ENCODE measurements at places on chromosomes 3 and 15.

GRCh38 chr3:61807865-61808276 is 246.5 kb downstream of the PTPRG start:
- DNase-seq, result no peak

DNA sequence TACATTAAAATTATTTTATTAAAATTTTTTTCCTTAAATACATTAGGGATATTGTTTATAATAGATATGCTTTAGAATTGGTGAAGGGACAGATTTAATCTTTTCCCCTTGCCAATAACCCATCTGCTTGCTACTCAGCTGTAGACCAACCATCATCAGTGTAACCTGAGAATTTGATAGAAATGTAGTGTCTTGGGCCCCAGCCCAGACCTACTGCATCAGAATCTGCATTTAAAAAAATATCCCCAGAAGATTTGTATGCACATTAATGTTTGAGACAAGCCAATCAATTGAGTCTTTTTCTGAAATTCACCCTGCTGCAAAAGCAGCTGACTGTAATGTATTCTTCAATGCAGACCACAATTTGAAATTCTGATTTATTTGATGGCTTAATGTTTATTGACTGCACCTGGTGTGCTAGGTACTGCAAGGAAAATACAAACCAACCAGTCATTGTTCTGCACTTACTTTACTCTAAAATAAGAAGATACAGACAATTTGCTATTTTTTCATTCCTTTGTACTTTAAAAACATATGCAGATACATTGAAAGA is 190.7 kb upstream of the SGO1 start:
- DNase-seq, result no peak

- no peak for DNase-seq
Measured at GRCh38 chr3:160841455-160841854, 85.4 kb downstream of the PPM1L start.

DNA sequence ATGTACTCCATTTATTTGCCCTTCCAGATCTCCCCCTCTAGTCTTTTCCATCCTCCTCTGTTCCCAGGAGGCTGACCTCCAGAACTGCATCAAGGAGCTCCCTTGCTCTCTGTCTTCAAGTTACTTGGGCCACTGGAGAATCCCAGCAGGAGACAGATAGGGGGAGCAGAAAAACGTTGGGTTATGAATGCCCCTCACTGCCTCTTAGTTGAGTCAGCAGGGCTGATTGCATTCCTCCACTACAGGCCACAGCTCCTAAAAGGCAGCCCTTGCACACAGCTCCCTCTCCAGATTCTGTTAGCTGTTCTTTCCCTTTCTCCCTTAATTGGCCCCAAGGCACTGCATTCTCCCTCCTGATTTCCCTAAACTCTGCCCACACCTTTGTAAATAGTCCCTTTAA is 12.4 kb upstream of the CEP152 start:
- DNase-seq, result no peak

DNA sequence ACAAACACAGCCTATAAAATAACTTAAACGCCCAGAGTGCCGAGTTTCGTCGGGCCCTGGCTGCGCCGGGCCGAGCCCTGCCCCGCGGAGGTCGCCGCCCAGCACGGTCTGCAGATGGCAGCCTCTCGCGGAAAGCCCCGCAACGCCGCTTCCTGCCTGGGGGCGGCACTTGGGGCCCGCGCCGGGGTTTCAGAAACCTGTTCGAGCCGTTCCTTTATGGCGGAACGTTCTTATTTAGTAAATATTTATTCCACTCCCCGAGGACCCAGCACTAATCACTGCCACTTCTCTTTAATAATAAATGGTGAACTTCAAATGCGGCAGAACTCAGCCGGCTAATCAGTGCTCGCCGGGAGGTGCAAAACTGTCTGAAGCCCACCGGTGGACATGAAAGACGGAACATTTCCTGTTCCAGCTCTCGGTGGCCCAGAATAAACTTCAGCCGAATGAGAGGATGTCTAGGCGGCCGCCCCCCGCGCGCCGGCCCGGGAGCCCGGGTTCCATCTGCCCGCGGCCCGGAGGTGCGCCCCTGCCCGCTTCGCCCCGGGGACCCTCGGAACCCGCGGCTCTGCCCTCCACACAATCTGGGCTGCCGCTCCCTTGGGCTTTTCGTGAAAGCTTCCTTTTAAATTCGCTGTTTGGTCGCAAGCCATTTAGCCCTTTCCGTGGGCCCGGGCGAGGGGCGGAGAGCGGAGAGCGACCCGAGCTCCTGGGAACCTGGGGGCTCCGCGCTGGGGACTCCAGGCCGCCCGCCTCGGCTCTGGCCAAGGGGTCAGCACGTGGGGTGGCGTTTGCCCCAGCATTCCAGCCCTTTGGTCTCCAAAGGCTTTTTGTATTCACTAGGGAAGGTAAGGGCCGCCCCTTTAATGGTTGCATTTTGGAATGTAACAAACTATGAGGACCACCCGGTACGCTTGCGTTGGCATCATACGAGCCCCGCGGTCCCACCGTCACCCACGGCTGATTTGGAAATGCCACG is 110.8 kb upstream of the ATP11B start:
- DNase-seq, result no peak

DNA sequence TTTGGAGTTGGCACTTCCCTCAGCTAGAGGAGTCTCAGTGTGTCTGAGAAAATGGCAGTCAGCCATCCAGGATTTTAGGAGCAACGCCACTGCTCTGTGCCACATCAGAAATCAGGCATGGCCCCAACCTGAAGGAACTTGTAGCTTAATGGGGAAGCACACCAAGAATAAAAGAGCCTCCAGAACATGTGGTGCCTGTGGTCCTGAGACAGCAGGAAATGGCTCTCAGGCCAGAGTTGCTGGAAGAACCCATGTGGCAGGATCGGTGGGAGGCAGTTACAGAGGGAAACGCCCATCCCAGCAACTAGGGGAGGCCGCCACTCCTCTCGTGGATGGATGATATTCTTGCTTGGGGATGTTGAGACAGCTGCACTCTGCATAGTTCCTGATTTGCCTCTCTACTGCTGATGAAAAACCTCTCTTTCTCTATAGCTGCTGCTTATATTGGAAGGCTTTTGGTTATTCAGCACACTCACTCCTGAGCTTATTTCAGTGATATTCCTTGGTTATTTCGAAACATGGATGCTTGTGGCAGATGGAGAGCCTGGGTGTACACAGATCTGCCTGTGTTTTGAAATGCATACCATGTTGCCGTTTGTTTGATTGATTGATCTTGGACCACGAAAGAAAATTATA is 52.4 kb downstream of the KLHL25 start:
- no peak for DNase-seq

DNA sequence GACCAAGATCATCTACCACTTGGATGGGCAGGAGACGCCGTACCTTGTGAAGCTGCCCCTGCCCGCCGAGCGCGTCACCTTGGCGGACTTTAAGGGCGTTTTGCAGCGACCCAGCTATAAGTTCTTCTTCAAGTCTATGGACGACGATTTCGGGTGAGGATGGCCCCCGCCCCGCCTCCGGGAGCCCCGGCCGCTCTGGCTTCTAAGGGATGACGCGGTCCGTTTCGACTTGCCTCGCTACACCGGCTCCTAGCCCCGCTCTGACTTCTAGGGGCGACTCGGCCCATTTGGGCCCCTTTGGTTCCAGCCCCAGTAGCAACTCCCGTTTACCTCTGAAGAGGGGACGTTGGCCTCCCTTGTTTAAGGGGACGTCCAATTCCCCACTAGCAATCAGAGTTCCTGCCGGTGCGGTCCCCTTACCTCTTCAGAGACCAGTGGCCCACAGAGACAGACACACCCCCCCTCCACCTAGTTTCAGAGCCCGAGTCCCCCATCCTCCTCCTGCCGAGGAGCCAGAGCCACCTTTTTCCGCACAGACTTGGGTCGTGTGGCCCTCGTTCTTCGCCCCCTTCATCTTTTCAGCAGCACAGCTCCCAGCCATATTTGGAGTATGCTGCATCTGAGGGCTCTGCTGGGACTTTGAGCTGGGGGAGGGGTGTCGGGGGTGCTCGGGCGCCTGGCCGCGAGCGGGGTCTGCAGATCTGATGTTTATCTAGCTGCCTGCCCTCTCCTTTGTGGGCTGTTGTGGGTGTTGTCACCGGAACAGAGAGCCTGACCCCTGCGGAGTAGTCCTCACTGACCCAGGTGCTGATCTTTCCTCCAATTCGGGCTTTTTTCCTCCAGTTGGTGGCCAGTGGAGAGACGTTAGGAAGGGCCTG is 706 bp downstream of the DVL3 start:
- DNase-seq, result no peak

GRCh38 chr15:56249092-56249491 is 5.4 kb upstream of the RFX7 start:
- no peak for DNase-seq

- no peak for DNase-seq
Measured at GRCh38 chr3:126845920-126846715, 136.8 kb upstream of the PLXNA1 start.

- DNase-seq, result no peak
Measured at GRCh38 chr15:63212050-63213004, 22.9 kb downstream of the RAB8B start.

- no peak for DNase-seq
Measured at GRCh38 chr3:176262071-176262470, 935.2 kb downstream of the TBL1XR1 start.

DNA sequence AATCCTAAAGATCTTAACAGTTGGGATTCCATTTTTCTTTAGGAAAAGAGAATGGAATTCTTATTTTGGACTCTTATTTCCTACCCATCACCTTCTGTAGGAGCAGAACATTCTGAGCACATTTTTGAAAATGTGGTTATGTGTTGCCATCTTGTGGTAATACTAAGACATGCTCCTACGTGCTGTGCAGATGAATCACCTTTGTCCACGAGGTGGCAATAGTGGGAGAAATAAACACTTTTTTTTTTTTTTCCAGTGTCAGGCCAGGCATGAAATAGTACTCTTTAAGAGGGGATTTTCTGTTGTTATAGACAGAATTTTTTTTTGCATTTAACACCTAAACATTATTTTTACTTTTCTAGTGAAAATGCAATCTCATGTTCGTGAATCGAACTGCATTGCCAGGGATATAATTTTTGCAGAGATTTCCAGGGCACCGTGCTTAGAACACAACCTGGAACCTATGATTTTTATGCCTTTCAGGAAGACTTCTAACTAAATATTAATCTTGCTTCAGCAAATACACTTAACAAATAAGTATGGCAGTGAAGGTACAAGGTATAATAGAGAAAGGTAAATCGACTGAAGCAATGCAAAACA is 196.6 kb downstream of the GAP43 start:
- peak; percentile 16 for DNase-seq

DNA sequence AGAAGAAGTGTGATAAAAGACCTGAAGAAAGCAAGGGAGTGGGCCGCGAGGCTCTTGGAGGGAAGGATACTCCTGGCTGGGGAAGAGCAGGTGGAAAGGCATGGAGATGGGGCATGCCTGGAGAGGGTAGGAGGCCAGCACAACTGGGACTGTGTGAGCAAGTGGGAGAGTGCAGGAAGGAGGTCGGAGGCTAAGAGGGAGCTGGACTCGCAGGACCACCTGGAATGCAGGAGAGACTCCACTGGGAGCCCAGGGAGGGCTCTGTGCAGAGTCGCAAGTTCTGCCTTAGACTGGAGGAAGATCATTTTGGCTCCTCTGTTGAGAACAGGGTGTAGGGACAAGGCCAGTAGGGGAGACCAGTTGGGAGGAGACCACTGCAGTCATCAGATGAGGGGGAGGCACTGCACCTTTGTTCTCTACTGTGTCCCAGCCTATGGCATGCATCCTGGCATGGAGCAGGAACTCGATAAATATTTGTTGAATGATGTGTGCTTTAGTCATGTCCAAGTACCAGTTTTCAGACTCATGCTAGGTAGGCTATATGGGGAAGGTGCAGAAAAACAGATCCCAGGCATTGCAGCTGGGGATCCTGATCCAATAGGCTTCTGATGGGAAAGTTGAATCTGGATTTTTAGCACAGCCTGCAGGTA is 13.7 kb downstream of the FAM107A start:
- no peak for DNase-seq

DNA sequence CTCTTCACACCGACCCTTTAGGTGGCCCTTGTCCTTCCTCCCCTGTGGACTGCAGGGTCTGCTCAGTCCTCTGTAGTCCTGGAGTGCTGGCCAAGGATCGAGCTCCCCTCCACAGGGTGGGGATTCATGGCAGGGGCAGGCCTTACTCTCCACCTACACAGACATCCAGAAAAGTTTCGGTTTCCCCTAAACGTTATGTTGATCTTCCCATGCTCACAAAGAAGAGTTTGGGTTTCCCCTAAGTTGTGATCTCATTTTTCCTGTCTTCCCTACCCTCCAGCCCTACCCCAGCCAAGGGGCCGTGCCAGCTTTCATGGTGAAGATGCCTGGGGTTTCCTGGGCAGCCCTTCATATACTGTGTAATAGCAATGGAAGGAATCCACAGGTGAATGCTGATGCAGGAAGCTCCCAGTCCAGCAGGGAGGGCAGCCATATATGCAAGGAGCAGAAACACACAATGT is 10.3 kb downstream of the STOML1 start:
- no peak for DNase-seq

DNA sequence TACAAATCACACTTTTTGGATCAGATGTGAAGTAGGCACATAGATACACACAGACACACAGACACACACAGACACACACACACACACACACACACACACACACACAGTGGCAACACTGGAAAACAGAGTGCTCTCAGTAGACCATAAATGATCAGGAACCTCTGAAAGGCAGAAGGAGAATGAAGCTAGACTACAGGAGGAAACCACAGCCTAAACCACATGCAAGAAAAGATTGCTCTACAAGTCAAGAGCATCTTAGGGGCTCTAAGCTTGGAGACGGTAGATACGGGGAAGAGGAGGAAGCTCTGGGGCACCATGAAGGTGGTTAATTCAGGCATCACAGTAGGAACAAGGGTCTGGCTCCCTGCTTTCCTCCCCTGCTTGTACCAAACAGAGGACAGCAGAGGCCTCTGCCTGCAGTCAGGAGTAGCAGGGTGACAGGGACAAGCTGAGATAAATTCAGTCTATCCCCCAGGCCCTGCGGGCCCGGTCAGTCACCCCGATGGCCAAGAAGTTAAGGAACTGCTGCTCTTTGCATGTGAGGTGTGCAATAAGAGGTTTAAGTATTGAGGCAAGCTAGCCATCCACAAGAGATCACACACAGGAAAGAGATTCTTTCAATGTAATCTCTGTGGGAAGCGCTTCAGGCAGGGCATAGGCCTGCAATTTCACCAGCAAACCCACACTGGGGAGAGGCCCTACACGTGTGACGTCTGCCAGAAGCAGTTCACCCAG is 23.5 kb upstream of the ARPIN start:
- DNase-seq, result no peak

DNA sequence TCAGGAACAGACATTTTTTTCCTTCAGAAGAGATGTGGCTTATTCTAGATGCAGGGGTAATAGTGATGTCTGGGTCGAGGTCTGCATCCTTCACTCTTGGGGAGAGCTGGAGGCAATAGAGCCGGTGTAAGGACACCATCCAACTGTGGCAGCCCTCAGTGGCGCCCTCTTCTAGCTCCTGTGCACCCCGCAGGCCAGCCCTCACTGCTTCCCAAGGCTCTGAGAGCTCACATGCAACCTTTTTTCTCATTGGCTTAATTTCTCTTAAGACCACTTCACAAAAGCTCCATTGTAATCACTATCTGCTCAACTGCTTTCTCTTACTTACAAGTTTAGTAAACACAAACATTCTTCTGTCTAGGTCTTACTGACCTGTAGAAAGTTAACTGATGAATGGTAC is 3.9 kb upstream of the VPS8 start:
- DNase-seq, result no peak

All from GOT3 (cell line).